ENCODE measurements at places on chromosomes 7 and 10.

- no peak for DNase-seq
Measured at GRCh38 chr10:70169649-70170364, 507 bp downstream of the SAR1A start.

DNA sequence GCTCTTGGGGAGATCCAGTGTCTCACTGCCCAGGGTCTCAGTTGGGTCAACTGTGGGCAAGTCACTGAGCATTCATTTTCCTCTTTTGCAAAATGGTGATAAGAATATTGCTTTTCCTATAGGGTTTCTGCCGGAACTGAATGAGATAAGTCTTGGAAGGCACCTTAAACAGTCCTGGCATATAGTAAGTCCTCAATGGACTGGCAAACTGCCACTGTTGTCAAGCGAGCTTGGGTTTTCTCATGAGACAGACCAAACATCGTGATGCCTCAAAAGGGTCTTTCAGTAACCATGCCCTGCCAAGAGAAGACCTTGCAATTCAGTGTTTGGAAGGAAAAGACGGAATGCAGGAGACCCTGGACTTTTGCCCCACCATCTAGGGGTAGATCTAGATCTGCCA, 251.5 kb downstream of the WDR11 start:
- DNase-seq: no peak

- DNase-seq: no peak
Measured at GRCh38 chr10:2300231-2300630, 562.9 kb upstream of the ADARB2 start.

GRCh38 chr7:139523199-139523941, at the start of gene CLEC2L:
TSS of gene CLEC2L (plus strand) at chr7:139523685. CDS start at chr7:139523928, 243 bp downstream.
- no peak for DNase-seq

GRCh38 chr10:7417807-7418206, 7.0 kb upstream of the SFMBT2 start:
- no peak for DNase-seq

DNA sequence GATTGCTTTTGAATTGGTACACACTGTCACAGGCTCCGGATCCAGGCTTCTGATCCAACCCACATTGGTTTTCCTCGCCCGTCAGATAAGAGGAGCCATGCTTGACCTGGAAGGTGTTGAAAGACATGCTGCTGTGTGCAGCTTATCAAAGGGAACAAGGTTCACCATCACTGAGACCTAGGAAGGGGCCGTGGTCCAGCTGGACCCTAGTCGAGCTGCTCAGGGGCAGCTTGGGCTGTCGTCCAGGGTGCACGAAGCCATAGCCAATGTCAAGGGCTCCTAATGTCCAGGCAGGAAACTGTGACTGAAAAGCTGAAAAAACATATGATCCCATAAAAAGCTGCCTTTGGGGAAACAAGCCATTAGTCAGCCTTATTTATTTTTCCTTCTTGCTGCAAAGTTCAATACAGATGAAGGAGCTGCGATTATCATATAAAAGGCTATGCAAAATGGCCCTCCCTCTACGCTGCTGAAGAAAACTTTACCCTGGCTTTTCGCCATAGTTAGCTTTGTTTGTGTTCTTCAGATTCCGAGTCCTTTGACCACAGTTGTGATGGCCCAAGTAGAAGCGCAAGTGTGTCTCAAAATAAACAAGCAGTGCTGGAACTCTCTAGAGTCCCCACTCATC, 118.0 kb downstream of the CREB5 start:
- no peak for DNase-seq

- no peak for DNase-seq
Measured at GRCh38 chr10:94402843-94403379, 570 bp downstream of the TBC1D12 start.

GRCh38 chr7:100692578-100692961, 1.5 kb downstream of the GIGYF1 start:
- DNase-seq: no peak

GRCh38 chr7:45646207-45646821, 72.1 kb downstream of the ADCY1 start:
- DNase-seq: no peak

GRCh38 chr10:9160275-9160674, 1105.8 kb downstream of the GATA3 start:
- no peak for DNase-seq

- no peak for DNase-seq
Measured at GRCh38 chr10:123835575-123835974, 56.0 kb downstream of the CPXM2 start.

GRCh38 chr10:116452338-116452720, 24.7 kb downstream of the PNLIPRP3 start:
- no peak for DNase-seq

GRCh38 chr10:17340144-17340829, 112.2 kb downstream of the VIM start:
- no peak for DNase-seq

All from stimulated activated CD4-positive, alpha-beta T cell treated with anti-CD3 and anti-CD28 coated beads, Interleukin-1b, Interleukin-23, amount 100 ng/mL, for 1 hour (primary cell).